ENCODE measurements at places on chromosomes 5 and 9. TPM values are rescaled to one million over a fixed set of nuclear protein-coding genes. Genes with fewer than 3 reads are reported as not detected.
A peak's percentile ranks its signal among the peaks of the same experiment; 100 is the strongest.

FGFR4 gene
- 12.0 TPM for total RNA-seq

GCNT1 gene
- 8.3 TPM for total RNA-seq

F2R gene
- total RNA-seq, result 7.1 TPM

FOXD4L5 gene
- not detected for total RNA-seq

DNA sequence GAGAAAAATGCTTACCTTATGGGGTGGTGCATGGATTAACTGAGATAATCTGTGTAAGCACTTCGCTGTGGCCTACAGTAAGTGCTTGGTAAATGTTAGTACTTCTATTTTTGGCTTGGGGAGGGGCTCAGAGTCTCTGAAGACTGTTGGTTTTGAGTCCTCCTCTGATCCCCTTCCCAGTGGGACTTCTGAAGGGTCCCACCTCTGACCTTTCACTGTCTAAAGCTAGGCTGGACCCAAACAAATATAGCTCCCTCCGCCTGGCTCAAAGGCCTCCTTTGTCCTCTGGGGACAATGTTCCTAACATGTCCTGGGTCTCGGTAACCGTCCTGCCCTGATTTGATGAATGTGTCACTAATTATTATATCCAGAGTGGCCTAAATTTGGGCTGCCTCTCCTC, 34.8 kb downstream of the CAMK2A start:
- no peak for DNase-seq
- H3K27me3 ChIP-seq, result no peaks in the 10 kb centered on the region
- H3K4me3 ChIP-seq, result no peak overlapping the region

- DNase-seq, result no peak
- H3K36me3 ChIP-seq, result no peaks in the 10 kb centered on the region
- no peak overlapping the region for H3K4me3 ChIP-seq
- H3K27ac ChIP-seq, result peak overlapping the region; percentile 51
Observed at GRCh38 chr5:119387945-119388618, 32.3 kb downstream of the TNFAIP8 start.

- DNase-seq, result no peak
- peaks cover 7% of the 10 kb centered on the region for H3K4me1 ChIP-seq
- H3K36me3 ChIP-seq, result no peaks in the 10 kb centered on the region
Observed at GRCh38 chr5:130868186-130868840, 296.7 kb downstream of the HINT1 start.

GRCh38 chr5:143592648-143593047, 189.2 kb upstream of the NR3C1 start:
- no peaks in the 10 kb centered on the region for H3K27me3 ChIP-seq
- H3K4me3 ChIP-seq, result no peak overlapping the region
- peaks cover 8% of the 10 kb centered on the region for H3K4me1 ChIP-seq
- no peak overlapping the region for H3K27ac ChIP-seq
- DNase-seq, result no peak
- H3K36me3 ChIP-seq, result no peaks in the 10 kb centered on the region

GRCh38 chr5:144941-145340, 46.4 kb upstream of the LRRC14B start:
- H3K4me3 ChIP-seq, result no peak overlapping the region
- H3K27ac ChIP-seq, result no peak overlapping the region
- DNase-seq, result no peak
- no peaks in the 10 kb centered on the region for H3K4me1 ChIP-seq
- H3K27me3 ChIP-seq, result no peaks in the 10 kb centered on the region
- H3K36me3 ChIP-seq, result no peaks in the 10 kb centered on the region

GRCh38 chr5:36502608-36503007, 103.8 kb upstream of the SLC1A3 start:
- H3K36me3 ChIP-seq, result no peaks in the 10 kb centered on the region
- DNase-seq, result no peak
- no peak overlapping the region for H3K4me3 ChIP-seq

GRCh38 chr9:35771943-35772342, 17.9 kb upstream of the MSMP start:
- no peaks in the 10 kb centered on the region for H3K27me3 ChIP-seq
- H3K4me1 ChIP-seq, result peaks cover 13% of the 10 kb centered on the region
- H3K36me3 ChIP-seq, result no peaks in the 10 kb centered on the region
- H3K4me3 ChIP-seq, result no peak overlapping the region

DNA sequence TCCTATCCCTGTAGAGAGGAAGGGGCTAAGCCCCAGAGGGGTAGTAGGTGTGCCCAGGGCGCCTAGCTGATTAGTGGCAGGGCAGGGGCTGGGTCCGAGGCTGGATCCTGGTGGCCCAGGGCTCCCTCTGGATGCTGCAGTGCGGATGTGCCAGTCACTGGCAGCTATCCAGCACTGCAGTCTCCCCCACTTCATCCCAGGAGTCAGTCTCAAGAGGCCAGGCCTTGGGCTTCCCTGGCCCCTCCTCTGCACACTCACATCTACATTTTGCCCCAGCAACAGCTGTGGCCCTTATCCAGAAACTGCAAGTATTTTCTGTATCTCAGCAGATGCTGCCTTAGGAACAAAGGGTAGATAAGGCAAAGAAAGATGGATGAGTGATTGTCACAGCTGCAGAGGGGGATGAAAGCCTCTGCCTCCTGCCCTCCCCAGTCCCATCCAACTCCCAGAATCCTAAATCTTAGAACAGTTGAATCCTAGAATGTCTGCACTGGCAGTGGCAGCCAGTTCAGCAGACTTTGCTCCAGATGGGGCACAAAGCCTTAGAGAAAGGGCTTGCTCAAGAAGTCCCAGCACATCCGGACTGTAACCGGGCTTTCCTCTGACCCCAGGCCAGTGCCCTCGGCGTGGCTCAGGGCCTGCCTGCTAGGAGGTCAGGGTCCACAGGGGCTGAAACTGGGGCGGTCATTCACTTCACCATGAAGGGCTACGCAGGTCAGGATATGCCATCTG, 1.6 kb downstream of the ANXA6 start:
- H3K36me3 ChIP-seq, result no peaks in the 10 kb centered on the region
- H3K4me3 ChIP-seq, result peak overlapping the region; percentile 80
- peak overlapping the region; percentile 90 for H3K27ac ChIP-seq
- no peak for DNase-seq
- H3K27me3 ChIP-seq, result no peaks in the 10 kb centered on the region
- H3K4me1 ChIP-seq, result peaks cover 59% of the 10 kb centered on the region

- DNase-seq, result no peak
- peaks cover 6% of the 10 kb centered on the region for H3K36me3 ChIP-seq
- no peak overlapping the region for H3K4me3 ChIP-seq
- peak overlapping the region; percentile 3 for H3K27ac ChIP-seq
- peaks cover 19% of the 10 kb centered on the region for H3K4me1 ChIP-seq
Observed at GRCh38 chr5:72305194-72306142, 14.6 kb downstream of the MRPS27 start.

DNA sequence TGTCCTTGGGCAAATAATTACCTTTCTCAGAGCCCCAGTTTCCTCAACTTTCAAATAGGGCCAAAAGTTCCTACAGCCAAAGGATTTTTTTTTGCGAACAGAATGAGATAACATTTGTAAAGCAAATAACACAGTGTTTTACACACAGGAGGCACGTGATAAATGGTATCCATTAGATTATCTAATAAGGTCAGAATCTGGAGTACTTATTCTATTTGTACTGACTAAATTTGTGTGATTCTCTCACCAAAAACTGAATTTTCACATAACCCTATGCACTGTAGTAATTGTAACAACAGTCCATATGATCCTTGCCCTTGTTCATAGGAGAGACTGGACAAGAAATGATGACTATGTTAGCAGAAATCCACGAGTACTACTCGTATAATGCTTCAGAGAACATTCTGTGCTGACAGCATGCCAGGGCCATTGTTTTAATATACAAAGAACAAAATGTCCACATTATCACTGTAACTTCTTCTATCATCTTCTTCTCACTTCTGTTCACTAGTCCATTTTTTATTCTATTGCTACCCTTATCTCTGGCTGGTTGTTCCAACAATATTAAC, 13.9 kb upstream of the FEM1C start:
- no peaks in the 10 kb centered on the region for H3K4me1 ChIP-seq
- no peak for DNase-seq
- no peak overlapping the region for H3K27ac ChIP-seq
- no peak overlapping the region for H3K4me3 ChIP-seq
- H3K27me3 ChIP-seq, result no peaks in the 10 kb centered on the region

DNA sequence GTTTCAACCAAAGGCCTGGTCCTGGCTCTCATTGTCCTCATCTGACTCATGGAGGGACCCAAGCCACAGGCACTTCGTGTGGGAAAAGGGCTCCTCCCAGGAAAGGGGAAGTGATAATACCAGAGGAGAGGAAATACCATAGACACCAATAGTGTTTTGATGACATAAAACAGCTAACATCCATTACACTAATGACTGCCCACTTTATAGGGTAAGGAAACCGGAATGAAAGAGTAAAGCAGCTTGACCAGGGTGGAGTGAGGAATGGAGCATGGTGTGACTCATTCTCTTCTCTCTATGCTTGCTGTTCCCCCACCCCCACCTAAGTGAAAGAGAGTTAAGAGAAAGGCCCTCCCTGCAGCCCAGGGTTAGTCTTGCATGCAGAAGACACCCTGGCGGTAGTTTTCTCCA, 67.4 kb upstream of the HRH2 start:
- no peak overlapping the region for H3K4me3 ChIP-seq
- no peaks in the 10 kb centered on the region for H3K27me3 ChIP-seq
- H3K4me1 ChIP-seq, result no peaks in the 10 kb centered on the region
- H3K36me3 ChIP-seq, result no peaks in the 10 kb centered on the region

DNA sequence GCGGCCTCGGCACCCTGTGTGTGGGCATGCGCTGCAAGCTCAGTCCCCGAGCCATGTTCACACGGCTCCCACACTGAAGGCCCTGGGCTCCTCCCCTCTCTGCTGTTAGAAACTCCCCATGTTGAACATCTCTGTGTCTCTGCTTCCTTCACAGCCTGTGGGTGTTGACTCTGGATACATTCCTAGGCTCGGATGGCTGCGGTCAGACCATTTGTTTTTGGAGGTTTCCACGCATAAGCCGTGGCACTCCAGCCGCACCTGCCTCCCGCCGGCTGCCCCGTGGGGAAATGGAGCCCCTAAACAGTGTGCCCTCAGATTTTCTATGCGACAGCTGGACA, 31.2 kb upstream of the LRRC14B start:
- no peaks in the 10 kb centered on the region for H3K36me3 ChIP-seq
- DNase-seq, result no peak
- no peak overlapping the region for H3K27ac ChIP-seq
- no peak overlapping the region for H3K4me3 ChIP-seq
- H3K4me1 ChIP-seq, result no peaks in the 10 kb centered on the region

- no peak overlapping the region for H3K4me3 ChIP-seq
- H3K36me3 ChIP-seq, result no peaks in the 10 kb centered on the region
- no peaks in the 10 kb centered on the region for H3K27me3 ChIP-seq
- no peak overlapping the region for H3K27ac ChIP-seq
- DNase-seq, result no peak
Observed at GRCh38 chr9:129287619-129288305, 109.7 kb upstream of the IER5L start.

- DNase-seq, result no peak
- no peak overlapping the region for H3K4me3 ChIP-seq
- H3K36me3 ChIP-seq, result no peaks in the 10 kb centered on the region
- H3K27me3 ChIP-seq, result no peaks in the 10 kb centered on the region
Observed at GRCh38 chr9:90141723-90142122, 500.9 kb downstream of the DIRAS2 start.

DNA sequence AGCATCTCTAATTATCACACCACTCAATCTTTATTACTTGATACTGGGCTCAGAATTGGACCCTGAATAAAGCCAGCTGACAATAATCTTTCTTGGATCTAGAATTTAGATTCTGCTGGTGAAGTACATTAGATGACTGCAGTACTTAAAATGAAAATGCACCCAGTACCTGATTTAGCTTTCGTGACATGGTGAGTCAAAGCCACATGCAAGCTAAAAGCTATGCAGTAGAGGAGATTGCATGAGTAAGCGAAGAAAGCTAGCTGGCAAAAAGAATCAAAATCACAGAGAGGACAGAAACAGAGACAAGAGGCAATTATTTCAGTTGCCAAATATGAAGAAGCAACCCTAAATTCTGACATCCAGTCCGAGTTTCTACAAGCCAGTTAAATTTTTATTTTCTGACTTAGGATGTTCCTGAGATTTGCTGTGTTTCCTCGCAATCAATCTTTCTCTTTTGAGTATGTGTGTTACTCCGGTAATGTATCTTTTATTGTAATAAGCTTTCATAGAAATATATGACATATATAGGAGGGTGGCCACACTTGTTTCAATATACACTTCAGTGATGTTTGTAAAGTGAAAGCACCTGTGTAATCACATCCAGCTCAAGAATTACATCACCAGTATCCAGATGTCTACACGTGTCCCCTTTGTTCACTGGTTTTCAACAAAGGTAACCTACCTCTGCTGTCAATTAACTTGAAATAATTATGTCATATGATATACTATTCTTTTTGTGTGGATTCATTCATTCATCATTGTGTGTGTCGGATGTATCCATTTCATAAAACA, 101.7 kb downstream of the CDH18 start:
- H3K27ac ChIP-seq, result no peak overlapping the region
- H3K27me3 ChIP-seq, result no peaks in the 10 kb centered on the region
- H3K36me3 ChIP-seq, result no peaks in the 10 kb centered on the region
- DNase-seq, result no peak
- no peak overlapping the region for H3K4me3 ChIP-seq
- H3K4me1 ChIP-seq, result no peaks in the 10 kb centered on the region
